Posterior cingulate gyrus (tissue), 11 donors: ENCODE measurements at places on chromosomes 1 and 21.

GRCh38 chr1:17998889-17999288 is 108.7 kb upstream of the IGSF21 start:
- no peak for DNase-seq

DNA sequence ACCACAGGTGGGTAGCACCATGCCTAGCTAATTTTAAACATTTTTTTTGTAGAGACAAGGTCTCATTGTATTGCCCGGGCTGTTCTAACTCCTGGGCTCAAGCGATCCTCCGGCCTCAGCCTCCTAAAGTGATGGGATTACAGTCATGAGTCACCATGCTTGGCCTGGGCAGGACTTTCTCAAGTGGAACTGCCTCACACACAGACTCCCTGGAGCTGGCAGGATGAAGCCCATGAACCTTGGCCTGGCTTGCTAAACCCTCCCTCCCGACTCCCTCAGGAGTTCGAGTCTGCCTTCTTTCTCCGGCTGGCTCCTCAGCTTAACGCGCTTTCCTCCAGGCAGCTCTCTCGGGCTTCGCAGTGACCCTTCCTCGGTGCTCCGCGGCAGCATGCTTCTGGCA is 7.7 kb upstream of the ECE1 start:
- no peak for DNase-seq

DNA sequence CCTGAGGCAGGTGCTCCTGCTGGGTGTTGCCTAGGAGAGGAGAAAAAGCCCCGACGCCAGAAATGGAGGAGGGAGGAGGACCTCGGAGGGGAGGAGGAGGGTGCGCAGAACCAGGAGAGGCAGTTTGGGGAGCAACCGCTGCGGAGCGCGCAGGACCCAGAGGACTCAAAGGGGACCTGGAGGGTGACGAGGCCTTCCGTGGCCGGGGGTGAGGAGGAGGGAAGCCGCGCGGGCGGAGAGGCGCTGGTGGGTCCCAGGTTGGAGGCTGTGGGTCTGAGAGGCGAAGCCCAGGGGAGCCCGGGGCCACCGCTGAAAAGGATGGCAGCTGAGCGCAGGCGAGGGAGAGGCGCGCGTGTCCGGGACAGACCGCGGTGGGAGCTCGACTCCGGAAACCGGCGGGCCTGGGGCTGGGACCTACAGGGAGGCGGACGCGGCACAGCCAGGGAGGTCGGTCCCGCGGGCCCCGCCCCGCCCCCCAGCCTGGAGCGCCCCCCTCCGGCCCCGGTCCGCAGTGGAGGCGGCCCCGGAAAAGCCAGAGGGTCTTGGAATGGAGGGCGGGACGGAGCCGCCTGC is 15.1 kb downstream of the RNF223 start:
- DNase-seq = no peak

DNA sequence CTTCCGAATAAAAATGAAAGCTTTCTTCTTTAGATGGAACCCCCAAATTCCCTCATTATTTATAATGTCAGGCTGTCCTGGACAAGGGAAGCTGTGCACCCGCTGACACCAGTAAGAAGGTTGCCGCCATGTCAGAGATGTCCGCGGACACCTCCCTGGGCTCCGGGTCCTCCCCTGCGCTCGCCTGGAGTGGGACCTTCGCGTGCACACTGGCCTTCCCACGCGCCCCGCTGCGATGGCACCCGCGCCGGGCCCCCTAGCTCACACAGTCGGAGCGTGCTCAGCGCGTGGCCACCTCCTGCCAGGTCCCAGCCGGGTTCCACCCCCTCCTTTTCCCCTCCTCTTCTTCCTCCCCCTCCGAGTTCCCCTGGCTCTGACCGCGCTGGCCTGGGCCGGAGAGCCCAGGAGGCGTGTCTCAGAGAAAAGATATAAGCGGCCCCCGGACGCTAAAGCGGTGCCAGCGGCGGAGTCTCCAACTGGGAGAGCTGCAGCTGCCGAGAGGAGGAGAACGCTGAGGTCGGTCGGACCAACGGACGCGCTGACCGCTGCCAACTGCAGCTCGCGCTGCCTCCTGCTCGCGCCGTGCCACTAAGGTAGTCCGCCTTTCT is at the start of gene G0S2:
Gene G0S2, plus strand, starts transcription at position 456 of the 608 bp plus-strand sequence. CDS start 273 bp downstream, outside the sequence.
- peak; percentile 49 for DNase-seq

- DNase-seq = no peak
Observed at GRCh38 chr1:168520832-168521231, 23.0 kb downstream of the XCL2 start.

DNA sequence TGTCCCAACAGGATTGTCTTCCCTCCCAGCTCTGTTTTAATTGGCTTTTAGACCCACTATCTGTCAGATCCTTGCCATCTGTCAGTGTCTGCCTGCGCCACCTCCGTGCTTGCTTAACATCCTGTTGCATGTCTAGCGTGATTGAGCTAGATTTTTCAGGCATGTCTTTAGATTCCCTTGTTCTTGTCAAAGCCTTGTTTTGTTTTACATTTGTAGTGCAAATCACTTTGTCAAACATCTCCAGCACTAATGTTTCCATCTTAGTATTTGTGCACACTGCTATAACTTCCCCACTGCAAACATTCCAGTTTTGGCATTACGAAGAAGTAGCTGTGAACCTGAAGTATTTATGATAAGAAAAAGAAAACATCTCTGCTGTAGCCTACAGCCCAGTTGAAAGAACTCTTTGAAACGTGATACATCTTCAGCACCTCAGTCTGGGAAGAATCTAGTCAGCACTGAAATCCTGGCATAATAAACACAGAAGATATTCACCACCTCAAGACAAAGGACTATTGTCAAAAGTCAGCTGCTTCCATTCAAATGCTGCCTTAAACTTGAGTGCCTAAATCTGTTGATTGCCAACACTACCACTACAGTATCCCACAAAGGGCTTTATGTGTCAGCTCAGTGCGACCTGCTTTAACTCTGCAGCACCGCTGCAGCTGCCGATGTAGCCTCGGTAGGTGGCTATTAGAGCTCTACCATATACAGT is 105.0 kb downstream of the FNBP1L start:
- DNase-seq = no peak

DNA sequence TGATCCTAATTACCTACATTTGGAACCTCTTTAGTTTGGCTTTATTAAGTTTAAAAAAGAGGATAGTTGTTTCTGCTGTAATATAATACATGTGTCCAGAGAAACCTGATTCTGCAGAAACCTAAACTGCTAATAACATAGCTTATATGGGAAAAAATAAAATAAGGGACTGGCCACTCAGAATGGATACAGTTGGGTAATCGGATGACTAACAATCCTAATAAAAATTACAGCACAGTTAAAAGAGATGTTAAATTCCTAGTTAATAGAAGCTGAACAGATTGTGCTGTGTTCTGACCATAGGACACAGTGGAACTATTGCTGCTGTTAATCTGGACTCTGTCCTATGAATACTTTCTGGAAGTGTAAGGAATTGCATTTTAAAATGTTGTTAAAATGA is 16.0 kb downstream of the ARV1 start:
- DNase-seq = no peak

- DNase-seq = no peak
Observed at GRCh38 chr1:202593845-202594244, 116.4 kb downstream of the SYT2 start.

DNA sequence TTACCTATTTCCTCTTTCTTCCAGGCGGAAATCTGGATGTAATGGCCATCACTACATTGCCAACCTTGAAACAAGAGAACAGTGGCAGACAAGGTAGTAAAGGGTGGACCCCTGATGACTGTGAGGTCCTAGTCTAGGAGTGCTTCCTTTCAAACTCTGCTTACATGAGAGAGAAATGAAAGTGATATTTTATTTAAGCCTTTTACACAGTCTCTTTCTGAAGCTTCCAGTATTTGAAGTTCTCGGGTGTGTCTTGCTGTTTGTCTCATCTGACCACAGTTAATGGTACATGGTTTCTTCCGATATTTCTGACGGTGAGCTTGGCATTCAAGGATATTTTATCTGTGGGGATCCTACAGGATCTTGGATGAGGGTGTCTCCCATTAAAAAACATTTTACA is 215.2 kb downstream of the SLC45A1 start:
- DNase-seq = no peak

GRCh38 chr1:52907068-52907811 is 14.3 kb downstream of the ECHDC2 start:
- DNase-seq = no peak

DNA sequence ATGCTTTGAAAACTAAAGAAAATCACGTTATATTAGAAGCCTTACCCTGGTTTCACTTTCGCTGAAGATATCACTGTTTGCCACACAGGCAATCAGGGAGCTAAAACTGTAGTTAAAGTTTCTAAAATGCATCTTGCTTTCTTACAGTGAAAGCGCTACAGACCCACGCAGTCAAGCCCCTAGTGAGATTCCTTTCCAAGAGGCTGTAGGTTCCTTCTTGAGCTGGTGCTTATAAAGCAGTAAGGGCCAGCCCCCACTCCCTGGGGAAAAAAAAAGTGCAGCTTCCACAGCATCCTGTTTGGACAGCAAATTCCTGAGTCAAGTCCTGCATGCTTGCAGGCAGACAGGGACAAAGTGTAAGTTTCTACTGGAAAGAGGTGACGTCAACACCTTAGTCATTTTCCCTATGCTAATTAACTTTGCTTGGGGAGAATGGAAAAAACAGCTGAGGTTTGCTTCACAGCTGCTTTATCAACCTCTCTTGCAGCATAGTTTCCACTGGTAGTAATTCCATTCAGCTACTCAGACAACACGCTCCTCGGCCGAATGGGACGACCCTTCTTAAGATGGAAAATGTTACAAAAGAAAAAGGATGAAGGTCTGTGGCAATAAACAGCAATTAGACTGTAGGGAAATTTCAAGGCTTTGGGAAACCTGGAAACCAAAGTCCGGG is 14.7 kb upstream of the KCNE1 start:
- no peak for DNase-seq

DNA sequence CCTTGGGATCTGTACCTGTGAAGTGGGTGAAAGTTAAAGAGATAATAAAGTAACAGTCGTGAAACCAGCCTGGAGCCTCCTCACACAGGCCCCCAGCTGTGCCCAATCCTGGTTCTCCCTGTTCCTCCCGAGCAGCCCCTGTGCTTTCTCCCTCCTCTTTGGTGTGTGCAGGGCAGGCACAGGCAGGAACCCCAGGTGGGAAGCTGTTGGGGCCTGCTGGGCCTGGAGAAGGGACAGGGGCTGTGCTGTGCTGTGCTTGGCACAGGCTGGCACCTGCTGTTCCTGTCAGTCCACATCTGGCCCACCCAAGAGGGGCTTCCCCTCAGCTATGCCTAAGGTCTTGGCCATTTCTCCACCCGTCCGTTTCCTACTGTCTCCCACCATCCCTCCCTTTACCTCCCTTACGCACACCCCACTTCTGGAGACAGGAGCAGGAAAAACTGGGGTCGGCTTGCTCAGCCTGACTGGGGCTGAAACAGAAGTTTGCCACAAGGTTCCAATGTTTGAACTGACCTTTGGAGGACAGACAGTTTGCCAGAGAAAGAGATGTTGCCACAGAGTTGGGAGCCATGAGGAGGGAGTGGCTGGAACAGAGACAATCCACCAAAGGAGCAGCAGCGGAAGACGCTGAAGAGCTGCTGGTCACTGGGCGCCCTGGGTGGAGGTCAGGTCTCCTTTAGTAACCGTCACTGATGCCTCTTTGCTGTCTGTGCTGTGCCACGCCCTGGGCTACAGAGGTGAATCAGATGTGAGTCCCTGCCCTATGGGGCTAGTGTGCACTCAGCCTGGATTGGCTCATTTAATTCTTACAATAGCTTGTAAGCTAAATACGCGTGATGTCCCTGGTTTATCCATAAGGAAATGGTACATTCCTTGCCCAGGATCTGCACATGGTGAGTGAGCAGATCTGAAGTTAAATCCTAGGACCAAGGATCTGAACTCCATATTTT is 18.8 kb upstream of the ARTN start:
- DNase-seq = no peak

- no peak for DNase-seq
Observed at GRCh38 chr1:202170726-202171125, 10.3 kb upstream of the PTPN7 start.

DNA sequence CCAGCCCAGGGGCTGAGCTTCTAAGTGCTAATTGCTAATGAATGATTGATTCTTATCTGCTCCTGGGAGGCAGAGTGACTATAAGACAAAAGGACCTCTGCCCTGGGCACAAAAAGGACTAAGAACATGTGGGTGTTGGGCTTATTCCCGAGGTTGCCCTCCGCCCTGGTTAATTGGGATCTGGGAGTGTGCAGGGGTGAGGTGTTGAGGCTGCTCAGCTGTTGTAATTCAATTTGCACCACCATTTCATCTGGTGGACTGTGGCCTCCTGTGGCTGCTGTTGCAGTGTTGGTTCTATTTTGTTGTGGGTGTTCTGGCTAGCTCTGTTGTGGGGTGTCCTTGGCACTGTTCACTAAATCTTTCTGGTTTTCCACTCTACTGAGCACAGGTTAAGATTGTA is 13.3 kb downstream of the KNCN start:
- DNase-seq = no peak

DNA sequence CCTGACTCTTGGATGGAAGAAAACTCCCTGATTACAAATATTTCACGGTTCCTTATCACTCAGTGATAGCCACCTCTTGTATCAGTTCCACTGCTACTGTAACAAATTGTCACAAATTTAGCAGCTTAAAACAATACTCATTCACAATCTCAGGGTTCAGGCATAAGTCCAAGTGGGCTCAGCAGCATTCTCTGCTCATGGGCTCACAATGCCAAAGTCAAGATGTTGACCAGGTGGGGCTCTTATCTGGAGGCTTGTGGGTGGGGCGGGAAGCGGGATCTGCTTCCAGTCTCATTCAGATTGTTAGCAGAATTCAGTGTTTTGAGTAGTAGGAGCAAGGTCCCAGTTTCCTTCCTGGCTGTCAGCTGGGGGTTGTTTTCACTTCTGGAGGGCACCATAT is 137.3 kb upstream of the FAM78B start:
- no peak for DNase-seq

DNA sequence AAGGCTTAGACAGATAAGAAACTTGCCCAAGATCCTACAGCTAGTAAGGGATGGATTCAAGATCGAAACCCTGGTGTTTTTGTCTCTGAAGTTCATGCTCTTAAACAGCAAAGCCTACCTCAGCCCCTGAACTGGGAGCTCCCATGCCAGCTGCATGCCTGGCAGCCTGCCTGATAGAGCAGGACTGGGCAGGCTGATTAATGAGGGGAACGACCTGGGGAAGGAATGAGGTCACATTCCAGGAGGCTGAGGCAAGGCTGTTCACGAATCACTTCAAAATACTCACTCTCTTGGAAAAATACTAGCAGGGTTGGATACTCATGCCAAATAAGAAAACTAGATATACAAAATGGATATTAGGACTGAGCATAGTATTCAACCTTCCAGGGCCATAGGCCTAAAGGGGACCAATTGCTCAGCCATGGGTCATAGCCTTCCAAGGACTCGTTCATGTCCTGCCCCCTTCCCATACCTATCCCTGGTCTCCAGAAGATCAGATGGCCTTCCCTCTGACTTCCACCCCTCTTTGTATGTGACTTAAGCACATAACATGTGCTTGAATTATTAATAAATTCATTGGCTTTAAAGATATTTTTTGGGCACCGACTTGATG is 15.6 kb upstream of the TACSTD2 start:
- DNase-seq = no peak
